GF-D8 (cell line): ENCODE measurements at places on chromosomes 11 and 22.

GRCh38 chr11:130269326-130269943 is 45.3 kb downstream of the ZBTB44 start:
- no peak for DNase-seq

DNA sequence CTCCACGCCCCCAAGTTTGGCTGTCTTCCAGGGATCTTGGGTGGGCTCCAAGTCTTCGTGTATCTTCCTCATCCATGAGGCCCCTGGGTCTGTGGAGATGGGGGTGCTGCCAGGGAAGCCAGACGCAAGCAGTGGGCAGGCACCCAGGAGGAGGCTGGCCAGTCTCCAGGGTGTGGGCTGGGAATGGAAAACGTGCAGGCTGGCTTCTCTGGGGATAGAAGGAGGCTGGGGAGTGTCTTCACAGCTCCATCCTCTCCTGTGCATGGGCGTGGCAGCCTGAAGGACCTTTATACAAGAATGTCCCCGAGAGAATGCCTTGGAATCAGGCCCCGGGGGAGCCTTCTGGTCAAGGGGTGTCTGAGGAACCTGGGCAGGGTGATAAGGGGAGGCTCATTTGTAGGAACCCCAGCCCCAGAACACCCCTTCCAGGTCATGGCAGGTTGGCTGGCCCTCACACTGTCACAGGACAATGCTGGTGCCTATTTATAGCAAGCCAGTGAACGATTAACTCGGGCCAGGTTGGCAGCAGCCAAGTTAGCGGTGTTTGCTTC is 14.0 kb downstream of the SGSM1 start:
- no peak for DNase-seq

- no peak for DNase-seq
Observed at GRCh38 chr11:66859686-66860448, 3.0 kb downstream of the LRFN4 start.

DNA sequence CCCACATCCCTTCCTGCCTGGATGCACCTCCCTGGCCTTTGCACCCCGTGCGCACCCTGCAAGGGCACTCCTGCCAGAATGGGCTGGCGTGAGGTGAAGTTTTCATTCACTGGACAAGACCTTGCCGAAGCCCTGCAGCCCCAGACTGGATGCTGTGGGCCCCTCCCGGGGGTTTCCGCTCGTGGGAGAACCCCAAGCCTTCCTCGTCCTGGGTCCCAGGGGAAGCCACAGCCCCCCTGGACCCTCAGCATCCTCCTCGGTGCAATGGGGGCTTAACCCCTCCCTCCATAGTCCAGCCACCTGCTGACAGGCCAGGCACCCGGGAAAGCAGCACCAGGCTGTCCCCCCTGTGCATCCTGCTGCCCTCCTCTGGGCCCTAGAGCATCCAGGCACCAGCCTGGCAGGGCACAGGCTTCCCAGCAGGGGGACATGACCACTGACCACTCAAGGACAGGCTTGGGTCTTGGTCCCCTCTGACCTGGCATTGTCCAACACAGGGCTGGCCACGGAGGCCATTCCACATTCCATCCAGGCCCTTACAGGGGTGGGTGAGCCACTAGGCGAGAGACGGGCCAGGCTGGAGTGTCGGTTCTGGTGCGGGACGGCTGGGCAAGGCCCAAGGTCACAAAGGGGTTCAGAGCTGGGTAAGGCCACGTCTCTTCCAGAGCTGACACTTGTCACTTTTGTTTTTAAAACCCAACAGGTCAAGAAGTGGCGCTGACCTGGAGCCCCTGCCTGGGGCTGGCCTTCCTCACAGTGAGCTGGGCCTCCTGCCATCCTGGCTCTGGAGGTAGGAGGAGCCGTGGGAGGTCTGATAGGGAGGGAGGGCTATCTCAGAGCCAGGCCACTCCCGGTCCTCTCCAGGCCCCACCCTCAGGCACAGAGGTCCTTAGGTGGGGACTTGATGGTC is 41.5 kb upstream of the PPARA start:
- DNase-seq = no peak

GRCh38 chr22:20438427-20438677 is 727 bp upstream of the SCARF2 start:
- DNase-seq = no peak

- DNase-seq = no peak
Observed at GRCh38 chr11:130121445-130121978, 38.1 kb upstream of the ST14 start.

DNA sequence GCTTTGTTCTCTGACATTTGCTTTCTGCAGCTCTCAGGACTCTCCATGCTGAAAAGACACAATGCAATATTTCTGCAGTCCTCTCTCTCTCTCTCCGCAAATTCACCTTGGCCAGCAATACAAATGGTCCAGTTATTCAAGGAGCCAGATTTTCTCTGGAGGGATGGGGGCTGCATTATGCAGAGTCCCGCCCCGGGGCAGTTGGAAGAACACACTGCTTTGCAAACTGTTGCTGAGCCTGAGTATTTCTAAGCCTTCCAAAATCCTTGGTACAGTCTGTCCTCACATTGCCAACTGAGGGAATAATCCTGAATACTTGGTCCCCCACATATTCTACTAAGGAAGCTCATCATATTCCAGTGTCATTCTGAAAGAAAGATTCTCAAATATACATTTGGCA is 94.3 kb upstream of the ZC3H12C start:
- no peak for DNase-seq

GRCh38 chr11:35192347-35192746 is 53.4 kb downstream of the CD44 start:
- DNase-seq = no peak

DNA sequence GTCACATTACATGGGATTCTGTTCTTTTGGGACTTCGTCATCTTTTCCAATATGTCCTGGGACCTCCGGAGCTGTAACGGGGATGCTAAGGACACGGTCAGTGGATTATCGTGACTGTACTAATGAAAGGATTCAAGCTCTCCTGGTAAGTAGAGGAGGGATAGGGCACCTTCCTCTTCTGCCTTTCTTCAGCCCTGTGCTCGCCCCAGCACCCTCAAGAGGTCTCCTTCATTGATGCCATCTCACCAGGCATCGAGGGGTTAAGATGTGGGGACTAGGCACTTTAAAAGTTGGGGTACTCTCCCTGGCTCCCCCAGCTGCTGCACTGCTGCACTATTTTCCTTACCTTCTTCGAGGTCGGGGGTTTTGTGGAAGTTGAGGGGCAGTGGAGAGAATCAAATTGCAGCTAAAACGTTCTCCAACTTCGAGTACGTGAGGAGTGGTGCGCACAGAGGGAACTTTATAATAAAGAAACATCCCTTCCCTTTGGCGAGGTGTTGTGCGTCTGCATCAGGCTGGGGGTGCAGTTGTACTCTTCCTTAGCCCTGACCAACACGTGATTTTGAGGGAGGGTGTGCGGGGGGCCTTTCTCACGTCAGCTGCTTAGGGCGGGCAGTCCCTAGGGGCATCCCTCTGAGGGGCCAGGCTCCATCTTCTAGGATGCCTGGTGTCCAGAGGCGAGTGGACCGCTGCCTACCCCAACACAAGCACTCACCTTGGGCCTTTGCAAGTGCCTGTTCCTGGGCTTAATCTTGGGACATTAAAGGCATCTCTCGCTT is 96.1 kb downstream of the GRAMD1B start:
- DNase-seq = no peak

GRCh38 chr22:19909350-19910179 is 32.0 kb upstream of the COMT start:
- DNase-seq = peak; percentile 47

- DNase-seq = no peak
Observed at GRCh38 chr11:85941380-85941973, 86.3 kb downstream of the CCDC83 start.

- no peak for DNase-seq
Observed at GRCh38 chr11:118592616-118593367, 14.6 kb upstream of the PHLDB1 start.

- DNase-seq = no peak
Observed at GRCh38 chr11:26620282-26621045, 48.4 kb upstream of the MUC15 start.

- no peak for DNase-seq
Observed at GRCh38 chr11:8258784-8259183, 4.9 kb downstream of the LMO1 start.

- no peak for DNase-seq
Observed at GRCh38 chr22:36569999-36570398, 41.0 kb upstream of the EIF3D start.

- no peak for DNase-seq
Observed at GRCh38 chr11:2540223-2540991, 95.6 kb downstream of the KCNQ1 start.

GRCh38 chr11:133096981-133097380 is 435.3 kb downstream of the OPCML start:
- DNase-seq = no peak

- no peak for DNase-seq
Observed at GRCh38 chr11:47899801-47900200, 51.7 kb upstream of the NUP160 start.

- DNase-seq = no peak
Observed at GRCh38 chr11:76665921-76666351, 4.6 kb downstream of the LRRC32 start.

DNA sequence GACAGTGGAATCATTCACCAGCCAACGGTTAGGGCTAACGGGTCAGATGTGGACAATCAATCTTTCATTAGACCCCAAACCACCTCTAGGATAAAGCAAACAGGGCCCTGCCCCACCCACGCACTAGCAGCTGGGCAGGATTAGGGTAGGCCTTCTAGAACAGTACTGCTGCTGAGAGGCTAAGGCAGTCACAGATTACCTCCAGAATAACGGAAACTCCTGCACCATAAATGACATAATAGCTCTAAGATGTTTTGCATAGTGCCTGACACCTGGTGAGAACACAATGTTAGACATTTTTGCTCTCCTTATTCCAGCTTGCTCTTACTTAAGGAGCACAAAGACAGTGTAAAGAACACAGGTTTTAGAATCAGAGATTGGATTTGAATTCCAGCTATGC is 1.8 kb downstream of the SYTL2 start:
- no peak for DNase-seq

- no peak for DNase-seq
Observed at GRCh38 chr11:118223570-118223969, 1.2 kb downstream of the JAML start.

DNA sequence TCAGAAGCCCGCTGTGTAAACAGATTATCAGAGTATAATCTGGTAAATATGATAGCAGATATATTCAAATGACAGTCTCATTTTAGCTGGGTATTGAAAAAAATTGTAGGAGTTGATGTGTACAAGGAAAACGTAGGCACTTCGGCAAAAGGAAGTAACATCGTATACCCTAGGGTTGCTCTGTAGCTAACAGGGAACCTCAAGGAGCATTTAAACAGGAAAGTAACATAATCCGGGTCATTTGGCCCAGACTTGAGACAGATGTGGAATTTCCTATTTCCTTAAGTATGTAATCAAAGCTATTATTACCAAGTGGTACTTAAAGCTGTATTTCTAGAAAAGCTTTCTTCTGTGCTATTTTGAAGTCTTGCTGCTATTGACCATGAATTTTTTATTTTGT is 215.6 kb downstream of the DDX10 start:
- no peak for DNase-seq
